SJCRH30 (cell line): ENCODE measurements at places on chromosomes 7 and 10. TPM values are rescaled to one million over a fixed set of nuclear protein-coding genes. Genes with fewer than 3 reads are reported as not detected.

- DNase-seq: peak; percentile 66
These were observed 529 bp downstream of the ZNF853 start for GRCh38 chr7:6615723-6616555.

DNA sequence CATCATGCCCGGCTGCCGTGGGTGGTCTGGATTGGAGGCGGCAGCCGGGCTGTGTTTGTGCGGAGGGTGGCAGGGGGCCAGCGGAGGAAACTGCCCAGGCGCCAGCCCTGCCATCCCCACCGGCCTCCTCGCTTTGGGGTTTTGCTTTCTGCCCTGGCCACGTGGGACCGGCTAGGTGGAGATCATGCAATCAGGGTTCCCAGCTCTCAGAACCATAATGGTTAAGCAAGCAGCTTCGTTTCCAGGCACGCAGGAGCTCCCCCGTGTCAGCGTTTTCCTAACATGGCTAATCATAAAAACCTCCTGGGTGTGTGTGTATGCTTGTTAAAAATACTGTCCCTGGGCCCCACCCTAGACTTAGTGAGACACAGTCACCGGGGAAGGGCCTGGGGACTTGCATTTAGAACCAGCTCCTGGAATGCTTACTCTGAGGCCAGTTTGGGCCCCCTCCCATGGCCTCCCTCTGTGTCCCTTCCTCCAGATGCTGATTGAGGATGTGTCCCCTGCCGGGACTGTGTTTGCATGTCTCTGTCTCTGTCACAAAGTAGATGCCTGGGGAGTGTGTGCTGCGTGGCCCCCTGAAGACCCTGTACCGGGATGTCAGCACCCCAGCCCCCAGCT lies 119.3 kb downstream of the CUX1 start:
- no peak for DNase-seq

DNA sequence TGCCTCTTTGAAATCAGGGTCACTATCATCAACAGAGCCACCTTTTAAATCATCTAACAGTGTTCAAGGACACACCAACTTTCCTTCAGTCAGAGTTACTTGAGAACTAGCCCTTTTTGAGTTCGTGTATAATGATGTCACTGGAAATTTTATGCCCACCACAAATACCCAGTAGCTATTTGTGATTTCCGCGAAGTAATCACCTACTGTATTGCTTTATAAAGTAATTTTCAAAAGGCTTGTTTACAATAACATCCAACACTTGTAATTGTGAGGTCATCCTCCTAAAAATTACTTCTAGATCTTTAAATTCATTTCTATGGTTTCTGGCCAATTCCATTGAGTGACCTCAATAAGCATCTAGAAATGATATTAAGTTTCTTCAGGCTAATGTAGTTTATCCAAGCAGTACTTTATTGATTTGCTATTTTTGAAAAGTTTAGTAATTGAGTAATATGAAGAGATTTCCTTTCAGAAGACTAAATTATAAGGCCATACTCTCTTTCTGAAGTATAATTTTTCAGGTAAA lies 12.8 kb downstream of the TRDMT1 start:
- no peak for DNase-seq

- DNase-seq: no peak
These were observed 139.5 kb upstream of the PRKCQ start for GRCh38 chr10:6719561-6719960.

DNA sequence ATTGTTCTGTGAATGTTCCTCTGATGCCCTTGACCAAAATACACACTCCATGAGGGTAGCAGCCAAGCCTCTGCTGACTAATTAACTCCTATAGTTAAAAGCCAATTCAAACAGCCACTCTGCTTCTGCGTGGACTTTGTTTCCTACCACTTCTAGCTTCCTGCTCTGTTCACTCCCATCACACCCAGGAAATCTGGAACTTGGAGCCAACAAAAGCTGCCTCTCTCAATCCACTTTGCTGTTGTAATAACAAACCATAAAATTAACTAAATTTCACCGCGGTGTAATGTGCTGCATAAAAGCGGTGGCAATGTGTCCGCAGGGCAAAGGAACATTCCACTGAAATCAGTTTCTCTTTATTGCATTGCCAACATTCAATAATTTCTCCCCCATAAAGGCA lies 239.5 kb downstream of the PLXNA4 start:
- DNase-seq: no peak

DNA sequence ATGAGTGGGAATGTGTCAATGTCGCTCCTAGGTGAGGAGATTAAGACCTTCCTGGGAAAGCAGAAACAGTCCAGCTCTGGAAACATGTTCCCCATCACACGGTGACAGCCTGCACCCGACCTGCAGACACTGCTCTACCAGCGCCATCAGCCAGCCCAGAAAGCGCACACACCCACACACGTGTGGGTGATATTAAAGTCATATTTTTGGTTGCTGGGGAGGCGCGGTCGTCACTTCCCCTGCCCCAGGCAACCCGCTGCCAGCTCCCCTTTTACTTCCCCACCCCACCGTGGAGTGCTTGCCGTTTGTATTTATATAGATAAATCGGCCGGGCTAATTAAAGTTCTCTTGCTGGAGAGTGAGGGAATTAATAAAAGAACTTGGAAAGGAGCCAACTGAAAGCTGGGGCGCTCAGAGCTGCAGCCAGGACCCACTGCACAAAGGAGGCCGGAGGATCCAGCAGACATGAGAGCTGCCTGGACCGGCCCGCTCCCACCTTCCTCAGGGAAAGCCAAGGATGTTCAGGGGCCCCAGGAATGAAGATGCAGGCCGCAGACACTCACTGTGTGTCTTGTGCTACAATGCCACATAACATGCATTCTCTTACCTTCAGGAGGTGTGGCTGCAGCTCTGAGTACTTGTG lies 145.2 kb upstream of the UNC5B start:
- no peak for DNase-seq

DNA sequence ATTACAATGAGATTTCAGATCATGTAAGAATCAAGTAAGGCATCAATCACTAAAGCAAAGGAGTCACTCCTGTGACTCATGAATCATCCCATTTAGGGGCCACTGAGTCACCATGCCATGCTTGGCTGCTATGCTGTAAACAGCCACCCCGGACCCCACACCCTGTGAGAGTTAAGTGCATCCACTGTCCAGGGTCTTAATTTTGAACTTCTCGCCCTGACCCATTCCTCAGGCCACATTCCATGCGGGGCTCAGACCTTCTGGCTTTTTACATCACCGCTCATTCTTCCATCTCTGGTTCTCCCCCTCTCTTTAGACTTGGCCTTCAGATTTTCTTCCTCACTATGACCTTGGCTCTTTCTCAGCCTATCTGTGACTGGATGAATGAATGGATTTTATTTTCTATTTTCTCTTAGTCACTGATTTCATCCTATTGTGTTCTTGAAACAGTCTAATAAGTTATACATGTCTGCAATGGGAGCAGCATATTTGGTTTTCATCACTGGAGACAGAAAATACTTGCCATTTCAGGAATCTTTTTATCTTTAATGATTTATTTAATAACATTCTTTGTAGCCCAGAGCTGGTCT lies 239.6 kb downstream of the SKIDA1 start:
- no peak for DNase-seq

DNA sequence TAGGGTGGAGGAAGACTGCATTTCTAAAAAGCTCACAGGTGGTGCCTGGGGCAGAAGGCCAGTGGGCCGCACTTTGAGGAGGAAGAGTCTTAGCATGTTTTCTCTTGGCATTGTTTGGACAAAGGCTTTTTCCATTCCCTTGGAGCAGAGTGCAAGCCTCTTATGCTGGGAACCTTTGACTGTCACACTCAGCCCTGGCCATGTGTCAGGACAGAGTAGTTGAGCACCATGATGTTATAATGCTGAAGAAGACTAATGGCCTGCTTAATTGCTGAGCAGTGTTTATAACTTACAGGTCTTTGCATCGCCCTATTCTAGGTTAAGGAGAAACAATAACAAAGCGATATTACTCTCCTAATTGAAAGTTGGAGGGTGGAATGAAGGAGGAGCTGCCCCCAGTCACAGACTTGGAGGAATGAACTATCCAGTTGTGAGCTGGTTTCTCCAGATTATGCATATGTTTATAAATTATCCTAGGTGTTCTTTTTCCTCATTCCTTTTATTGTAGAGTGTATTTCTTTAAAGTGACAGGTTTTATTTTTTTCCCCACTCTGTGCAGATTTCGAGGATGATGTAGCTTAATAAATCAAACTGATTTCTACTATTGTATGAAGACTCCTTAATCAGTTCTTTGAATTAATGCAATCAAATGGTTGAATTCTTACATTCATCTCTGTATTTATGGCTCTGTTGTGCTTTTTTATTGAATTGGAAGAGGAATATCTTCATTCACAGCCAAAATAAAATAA lies 767.0 kb downstream of the LRMDA start:
- DNase-seq: no peak

DNA sequence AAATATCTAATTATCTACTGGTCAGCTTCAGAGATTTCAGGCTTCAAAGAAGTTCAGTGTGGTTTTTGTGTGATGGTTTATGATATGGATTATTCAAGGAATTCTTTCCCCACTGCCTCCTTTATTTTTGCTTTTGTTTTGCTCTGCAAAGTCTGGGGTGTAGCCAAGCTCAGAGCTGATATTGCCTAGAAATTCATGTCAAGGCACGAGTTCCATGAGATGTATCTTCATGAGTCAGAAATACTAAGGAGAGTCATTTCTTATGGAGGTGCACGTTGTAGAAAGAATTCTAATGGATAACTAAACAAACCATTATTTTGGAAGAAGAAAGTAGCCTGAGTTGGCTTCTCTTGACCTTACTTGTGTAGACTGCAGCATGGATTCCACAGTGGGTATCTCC lies 37.4 kb downstream of the VIM start:
- no peak for DNase-seq

DNA sequence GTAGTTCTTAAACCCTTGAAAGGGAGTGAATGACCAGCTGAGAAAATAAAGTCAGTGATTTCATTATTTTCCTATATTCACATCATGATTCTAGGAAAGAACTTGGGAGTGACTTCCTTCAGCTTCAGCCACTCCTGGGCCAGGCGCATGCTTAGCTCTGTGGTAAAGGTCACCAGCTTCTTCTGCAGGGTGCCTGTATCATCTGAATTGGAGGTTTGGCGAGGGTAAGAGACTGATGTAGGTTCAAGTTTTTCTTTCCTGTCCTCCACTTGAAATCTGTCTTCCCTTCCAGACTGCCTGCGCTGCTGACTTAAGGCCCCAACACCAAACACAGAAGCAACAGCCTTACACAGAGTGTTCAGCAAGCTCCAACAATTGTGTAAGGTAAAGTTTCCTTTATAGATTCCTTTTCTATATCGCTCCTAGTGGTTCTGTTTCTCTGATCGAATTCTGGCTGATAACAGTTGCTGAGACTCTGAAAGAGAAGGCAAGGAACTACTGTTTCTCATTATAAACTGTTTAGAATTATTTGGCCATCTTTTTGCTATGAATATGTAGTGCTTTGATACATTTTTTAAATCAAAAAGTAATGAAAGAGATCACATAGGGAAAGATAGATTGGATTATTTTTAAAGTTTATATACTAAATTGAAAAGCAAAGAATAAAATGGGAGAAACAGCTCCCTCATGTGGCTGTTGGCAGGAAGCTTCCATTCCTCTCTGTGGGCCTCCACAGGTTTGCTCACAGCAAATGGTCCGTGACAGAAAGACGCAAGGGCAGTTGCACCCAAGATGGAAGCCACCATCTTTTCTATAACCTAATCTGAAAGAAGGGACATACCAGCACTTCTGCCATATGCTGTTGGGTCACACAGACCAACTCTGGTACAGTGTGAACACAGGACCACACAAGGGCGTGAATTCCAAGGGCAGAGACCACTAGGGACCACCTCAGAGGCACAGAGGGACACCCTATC lies 14.0 kb downstream of the GATAD1 start:
- DNase-seq: peak; percentile 86

The H2BK1 gene
- total RNA-seq: not detected in 2 replicates

The CALHM3 gene
- total RNA-seq: not detected in 2 replicates

The TLX1 gene
- total RNA-seq: not detected in 2 replicates

The PTPN20 gene
- not detected in 2 replicates for total RNA-seq

The GPC2 gene
- total RNA-seq: 16.7 and 17.2 TPM in 2 replicates
